Stimulated activated CD4-positive, alpha-beta T cell treated with anti-CD3 and anti-CD28 coated beads, TNF-alpha, amount 100 ng/mL, for 24 hours (primary cell): ENCODE measurements at places on chromosomes 1 and 21.

- peak; percentile 26 for DNase-seq
Observed at GRCh38 chr1:2415801-2416208, 3.4 kb upstream of the PEX10 start.

GRCh38 chr1:244974106-244974505 is 109.8 kb upstream of the HNRNPU start:
- no peak for DNase-seq

DNA sequence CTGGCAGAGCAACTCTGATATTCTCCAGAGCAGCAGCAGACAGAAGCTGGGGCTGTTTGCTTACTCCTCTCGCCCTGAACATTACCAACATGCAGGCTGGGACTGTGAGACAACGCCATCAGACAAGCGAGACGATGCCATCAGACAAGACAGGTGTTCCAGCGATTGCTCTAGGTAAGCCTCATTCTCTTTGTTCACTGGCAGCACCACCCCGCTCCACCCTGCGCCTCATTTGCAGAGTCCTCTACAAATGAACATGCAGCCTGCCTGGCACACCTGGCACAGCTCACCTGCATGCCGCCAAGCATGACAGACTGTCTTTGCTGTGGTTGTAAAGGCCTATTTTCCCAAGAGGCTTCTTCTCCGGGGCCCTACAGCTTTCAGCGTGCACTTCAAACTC is 346.2 kb downstream of the SMYD3 start:
- DNase-seq = no peak

GRCh38 chr1:1599030-1599934 is 653 bp downstream of the FNDC10 start:
- DNase-seq = no peak

DNA sequence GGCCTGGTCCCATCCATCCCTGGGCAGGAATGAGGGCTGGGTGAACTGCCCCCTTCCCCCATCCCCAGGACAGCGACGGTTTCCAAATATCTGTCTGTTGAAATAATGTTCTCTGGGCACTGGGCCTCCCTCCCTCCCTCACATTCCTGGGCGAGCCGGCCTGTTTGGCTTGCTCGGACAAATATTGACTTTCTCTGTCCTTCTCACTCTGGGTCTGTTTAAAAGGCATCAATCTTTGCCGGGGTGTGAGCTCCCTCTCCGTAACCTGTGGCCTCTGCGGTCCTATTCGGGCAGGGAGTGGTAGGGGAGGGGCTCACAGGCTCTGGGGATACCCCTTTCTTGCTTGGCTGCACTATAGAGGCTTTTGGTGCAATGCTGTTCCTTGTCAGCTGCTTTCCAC is 40.2 kb downstream of the FOXD2 start:
- no peak for DNase-seq

DNA sequence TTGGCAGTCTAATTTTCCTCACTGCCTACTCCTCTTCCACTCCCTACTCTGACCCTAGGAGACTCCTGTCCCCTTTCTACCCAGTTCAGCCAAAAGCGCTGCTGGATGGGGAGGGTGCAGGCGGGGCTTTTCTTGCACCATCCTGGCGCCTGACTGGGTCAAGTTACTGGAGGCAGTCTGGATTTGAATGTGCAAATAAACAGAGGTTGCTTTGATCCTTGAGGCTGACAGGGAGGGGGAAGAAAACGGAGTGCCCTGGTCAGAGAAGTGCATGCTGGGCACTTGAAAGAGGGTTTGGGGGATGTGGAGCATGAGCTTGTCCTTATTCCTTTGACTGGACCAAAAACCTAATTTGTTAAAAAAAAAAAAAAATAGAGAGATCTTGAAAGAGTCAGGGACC is 76.8 kb upstream of the SOX13 start:
- DNase-seq = no peak

GRCh38 chr1:11963622-11964021 is 16.6 kb upstream of the MFN2 start:
- no peak for DNase-seq

- no peak for DNase-seq
Observed at GRCh38 chr1:66767626-66768025, 15.4 kb downstream of the DYNLT5 start.

- DNase-seq = peak; percentile 42
Observed at GRCh38 chr1:28580722-28581530, 11.1 kb upstream of the RAB42 start.

DNA sequence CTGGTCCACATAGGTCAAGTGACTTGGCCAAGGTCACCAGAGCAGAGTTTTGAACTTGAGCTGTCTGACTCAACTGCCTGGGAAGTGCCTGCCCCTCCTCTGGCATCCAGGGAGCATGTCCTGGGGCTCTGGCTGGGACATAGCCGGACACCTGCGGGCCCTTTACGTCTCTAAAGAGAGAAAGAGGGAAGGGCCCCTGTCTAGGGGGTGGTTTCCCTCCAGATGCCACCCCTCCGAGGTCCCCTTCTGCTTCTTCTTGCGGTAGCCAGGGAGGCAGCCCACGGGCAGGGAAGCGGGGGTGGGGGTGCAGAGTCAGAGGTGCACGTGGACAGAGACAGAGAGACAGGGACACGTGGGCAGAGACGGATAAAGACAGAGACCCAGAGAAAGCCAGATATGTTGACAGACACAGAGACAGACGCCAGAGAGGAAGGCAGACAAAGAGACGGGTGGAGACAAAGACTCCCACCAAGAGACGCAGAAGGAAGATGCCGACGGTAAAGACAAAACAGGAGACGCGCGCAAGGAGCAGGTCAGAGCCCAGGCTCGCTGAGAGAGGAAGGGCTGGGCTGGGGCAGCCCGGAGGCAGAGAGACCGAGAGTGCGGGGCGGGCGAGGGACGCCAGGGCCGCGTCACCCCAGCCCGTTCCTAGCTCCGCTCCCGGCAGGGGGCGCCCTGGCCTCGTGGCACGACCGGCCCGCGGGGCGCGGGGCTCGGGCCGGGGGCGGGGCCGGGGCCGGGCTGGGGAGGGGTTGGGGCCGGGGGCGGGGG is 458 bp upstream of the ALPL start:
- peak; percentile 38 for DNase-seq

GRCh38 chr1:3732434-3733093 is 19.7 kb upstream of the CCDC27 start:
- DNase-seq = no peak

- no peak for DNase-seq
Observed at GRCh38 chr1:70042090-70042731, 163.2 kb downstream of the LRRC40 start.

- DNase-seq = no peak
Observed at GRCh38 chr1:156257711-156258110, 9.9 kb upstream of the PAQR6 start.

DNA sequence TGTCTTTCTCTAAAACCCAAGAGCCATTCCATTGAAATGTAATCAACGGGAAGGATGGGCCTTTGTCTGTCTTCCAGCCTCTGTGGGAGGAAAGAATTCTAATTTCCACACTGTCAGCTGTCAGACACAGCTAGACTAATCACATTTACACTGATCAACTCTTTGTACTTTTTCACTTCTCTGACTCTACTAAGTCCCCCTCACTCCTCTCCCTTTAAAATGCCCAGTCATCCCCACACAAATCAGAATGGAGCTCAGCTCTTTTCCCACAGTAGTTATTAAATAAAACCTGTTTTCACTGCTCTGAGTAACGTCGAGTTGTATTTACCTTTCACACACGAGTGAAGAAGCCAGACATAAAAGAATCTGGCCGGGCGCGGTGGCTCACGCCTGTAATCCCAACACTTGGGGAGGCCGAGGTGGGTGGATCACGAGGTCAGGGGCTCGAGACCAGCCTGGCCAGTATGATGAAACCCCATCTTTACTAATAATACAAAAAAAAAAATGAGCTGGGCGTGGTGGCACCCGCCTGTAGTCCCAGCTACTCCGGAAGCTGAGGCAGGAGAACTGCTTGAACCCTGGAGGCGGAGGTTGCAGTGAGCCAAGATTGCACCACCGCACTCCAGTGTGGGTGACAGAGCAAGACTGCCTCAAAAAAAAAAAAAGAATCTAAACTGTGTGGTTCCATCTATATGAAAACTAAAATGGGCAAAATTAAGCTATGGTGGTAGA is 13.3 kb downstream of the ZBTB8OS start:
- DNase-seq = no peak
